ENCODE measurements at places on chromosomes 7 and 10. TPM values are rescaled to one million over a fixed set of nuclear protein-coding genes. Genes with fewer than 3 reads are reported as not detected.

The HYAL4 gene
- total RNA-seq = not detected

GRCh38 chr7:30252885-30253795 lies 31.3 kb upstream of the ZNRF2 start:
- DNase-seq = no peak

GRCh38 chr7:73549176-73549575 lies 8.3 kb downstream of the BCL7B start:
- DNase-seq = no peak

- DNase-seq = no peak
Observed at GRCh38 chr7:158312789-158313188, 274.8 kb downstream of the PTPRN2 start.

- no peak for DNase-seq
Observed at GRCh38 chr10:73494213-73494612, 1.6 kb downstream of the PPP3CB start.

The RNF148 gene
- total RNA-seq = 1.5 TPM

DNA sequence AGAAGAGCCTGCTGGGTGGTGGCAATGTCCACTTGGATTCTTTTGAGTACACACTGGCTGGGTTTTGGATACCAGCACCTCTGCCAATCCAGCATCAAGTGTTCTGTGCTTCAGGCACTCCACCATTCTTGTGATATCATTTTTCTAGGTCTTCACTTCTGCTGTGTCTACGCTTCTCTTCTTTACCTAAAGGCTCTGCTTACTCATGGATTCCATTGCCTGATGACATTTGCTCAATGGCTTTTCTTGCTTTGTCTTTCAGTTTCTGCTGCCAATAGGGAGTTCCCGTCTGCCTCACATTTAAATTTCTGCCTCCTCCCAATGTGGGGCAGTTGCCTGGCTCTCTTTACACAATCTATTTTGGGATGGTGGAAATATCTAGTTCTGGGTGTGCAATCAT lies 12.7 kb upstream of the PAPSS2 start:
- no peak for DNase-seq

DNA sequence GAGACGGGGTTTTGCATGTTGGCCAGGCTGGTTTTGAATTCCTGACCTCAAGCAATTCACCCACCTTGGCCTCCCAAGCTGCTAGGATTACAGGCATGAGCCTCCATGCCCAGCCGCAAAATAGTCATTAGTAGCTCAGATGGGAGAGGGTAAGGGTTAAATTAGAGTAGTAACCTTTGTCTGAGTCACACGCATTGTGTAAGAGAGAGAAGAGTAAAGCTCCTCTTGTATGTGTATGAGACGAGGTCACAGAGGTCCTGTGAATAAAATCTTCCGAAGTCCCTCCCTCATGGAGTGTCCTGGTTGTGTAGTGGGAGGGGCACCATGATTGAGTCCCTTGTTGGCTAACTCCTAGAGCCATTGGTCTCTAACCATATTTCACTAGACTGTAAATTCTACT lies 85.2 kb upstream of the CDC14C start:
- no peak for DNase-seq

DNA sequence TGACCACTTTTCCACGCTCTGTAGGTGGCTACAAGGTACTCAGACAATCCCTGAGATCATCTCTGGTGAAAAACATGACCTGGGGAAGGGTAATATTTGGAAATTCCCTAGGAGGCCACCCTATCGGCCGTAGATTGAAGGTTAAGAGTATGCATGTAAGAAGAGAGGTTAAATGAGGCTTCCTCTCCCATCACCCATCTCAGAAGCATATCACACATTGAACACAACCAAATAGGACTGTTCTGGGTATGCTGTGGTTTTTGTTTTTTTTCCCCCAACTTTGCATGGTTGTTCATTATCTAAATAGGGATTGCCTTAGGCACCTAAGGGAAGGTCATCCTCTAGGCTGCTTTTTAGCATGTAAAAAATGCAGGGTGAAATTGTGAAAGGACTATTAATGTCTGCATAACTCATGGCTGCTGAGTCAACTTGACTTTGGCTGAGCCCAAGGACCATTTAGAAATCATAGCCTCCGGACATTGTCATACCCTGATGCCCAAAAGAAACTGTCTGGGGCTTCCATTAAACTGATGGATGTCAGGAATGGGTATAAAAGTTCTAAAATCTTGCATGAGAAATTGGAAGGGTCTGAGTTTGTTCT lies 24.7 kb upstream of the ST8SIA6 start:
- no peak for DNase-seq

The OLAH gene
- total RNA-seq = 3.7 TPM

- no peak for DNase-seq
Observed at GRCh38 chr10:80530251-80530650, 7.5 kb upstream of the SH2D4B start.

DNA sequence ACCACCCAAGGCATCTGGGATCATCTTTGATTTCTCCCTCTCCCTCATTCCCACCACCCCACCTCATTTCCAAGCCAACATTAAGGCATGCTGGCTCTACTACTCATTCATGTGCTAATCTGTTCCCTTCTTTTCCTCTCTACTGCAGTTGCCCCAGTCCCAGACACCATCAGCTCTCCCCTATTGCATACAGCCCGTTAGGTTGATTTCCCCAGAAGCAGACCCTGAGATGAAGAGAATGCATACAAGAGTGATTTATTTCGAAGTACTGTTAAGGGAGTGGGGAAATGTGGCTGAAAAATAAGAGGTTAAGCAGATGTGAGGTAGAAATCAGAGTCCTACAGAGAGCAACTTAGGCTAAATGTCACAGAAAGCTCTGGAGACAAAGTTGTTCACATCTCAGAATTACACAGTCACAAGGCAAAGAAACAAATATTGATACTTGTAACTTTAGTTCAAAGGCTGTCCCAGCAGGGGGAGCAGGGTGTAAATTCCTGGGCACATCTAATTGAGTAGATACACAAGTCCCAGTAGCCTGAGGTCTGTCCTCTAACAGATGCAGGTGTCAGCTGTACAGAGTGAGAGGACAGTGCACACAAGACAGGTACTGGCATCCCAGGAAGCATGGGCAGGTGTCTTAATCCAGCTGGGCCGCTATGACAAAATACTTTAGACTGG lies 20.9 kb downstream of the AKR1D1 start:
- DNase-seq = no peak

DNA sequence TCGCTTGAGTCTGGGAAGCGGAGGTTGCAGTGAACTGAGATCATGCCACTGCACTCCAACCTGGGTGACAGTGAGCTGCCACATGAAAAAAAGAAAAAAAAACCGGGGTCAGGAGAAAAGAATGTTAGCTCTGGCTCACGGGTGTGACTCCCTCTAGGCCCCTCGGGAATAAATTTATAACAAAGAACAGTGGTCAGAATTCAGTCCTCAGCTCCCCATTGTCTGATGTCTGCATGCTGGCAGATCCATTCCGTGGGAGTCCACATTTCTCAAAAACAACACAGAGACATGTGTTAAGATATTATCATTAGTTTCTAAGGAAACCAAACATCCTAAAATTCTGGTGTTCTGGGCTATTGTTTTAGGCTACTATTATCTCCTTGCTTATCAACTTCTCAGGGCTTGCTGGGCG lies 90.6 kb downstream of the MARCHF5 start:
- no peak for DNase-seq

The PLCE1 gene
- total RNA-seq = 3.8 TPM

- DNase-seq = no peak
Observed at GRCh38 chr10:101888251-101888949, 44.8 kb upstream of the KCNIP2 start.

The ACSM6 gene
- total RNA-seq = not detected

- no peak for DNase-seq
Observed at GRCh38 chr7:71488308-71488707, 356.4 kb downstream of the GALNT17 start.

The HMX2 gene
- not detected for total RNA-seq

Data from ascending aorta (tissue), 2 donors.